ENCODE measurements at places on chromosomes 6 and 20.

DNA sequence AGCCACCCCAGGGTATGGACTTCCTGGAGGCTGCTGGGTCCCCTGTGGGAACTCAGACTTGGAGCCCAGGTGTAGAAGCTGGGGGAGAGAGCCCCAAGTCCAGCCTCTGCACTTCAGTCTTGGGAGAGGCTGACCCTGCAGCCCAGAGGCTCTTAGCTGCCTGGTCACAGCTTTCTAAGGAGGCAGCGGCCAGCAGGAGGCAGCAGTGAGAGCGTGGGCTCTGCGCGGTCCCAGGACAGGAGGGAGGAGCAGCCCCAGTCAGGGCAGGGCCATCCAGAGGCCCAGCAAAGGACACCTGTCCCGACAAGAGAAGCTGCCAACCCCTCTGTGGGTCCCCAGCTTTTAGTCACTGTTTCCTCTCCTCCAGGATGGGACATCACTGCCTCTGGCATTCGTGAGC is 9.4 kb downstream of the TREML2 start:
- DNase-seq, result no peak

DNA sequence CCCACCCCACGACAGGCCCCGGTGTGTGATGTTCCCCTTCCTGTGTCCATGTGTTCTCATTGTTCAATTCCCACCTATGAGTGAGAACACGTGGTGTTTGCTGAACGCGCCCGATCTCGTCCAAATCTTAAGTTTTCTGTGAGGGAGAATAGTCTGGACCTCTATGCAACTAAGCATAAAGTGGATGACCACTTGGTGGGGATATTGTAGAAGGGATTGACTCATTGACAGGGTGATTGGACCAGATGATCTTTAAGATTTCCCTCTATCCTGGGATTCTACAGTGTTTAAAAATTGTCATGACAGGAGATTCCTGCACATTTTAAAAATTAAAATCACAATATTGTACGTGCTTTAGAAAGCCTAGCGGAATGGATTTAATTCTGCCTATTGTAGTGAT is 141.3 kb downstream of the TRMT11 start:
- no peak for DNase-seq

DNA sequence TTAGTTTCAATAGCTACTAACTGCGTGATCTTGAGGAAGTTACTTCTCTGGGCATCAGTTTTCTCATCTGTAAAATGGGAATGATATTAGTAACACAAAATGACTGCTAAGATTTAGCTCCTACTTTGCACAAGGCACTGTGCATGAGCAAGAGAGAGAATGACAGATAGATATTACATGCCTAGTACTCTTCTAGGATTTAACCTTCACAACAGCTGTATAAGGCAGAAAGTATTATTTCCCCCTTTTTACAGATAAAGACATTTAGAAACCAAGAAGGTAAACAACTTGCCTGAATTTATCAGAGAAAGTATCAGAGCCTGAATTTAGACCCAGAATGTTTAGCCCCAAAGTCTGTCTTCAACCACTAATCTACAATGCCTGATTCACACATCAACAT is 281.6 kb downstream of the KHDC1L start:
- DNase-seq, result no peak

DNA sequence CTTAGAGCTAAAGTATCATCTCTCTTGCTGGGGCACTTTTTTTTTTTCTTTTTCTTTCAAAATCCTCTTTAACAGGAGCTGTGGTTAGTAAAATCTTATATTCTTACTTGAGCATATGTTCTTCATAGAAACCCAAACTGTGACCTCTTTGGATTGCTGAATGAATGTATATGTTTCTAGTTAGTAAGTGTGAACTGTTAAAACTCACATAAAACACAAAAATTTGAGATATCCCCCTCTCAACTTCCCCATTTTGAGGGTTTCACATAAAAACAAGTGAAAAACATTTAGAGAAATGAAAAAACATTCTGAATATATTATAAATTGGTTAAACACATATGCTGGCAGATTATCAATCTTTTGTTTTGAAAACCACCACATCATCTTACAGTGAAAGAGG is 78.1 kb downstream of the INSM1 start:
- DNase-seq, result no peak

GRCh38 chr6:88566746-88567534 is 396.5 kb downstream of the RNGTT start:
- DNase-seq, result no peak

- no peak for DNase-seq
Observed at GRCh38 chr6:116445102-116445501, 16.1 kb upstream of the CALHM6 start.

DNA sequence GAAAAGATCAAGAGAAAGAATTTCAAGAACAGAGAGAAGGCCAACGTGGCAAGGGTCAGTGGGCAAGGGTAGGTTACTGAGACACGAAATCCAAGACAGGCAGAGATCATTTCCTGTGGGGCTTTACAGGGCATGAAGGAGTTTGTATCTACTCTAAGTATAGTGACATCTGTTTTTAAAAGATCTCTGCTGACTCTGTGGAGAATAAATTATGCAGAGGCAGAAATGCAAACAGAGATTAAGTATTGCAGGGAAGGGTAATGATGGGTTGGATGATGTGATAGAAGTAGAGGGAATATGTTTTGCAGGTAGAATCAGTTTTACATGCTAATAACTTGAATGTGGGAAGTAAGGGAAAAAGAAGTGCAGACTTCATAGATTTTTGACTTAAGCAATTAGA is 243.5 kb downstream of the FRK start:
- DNase-seq, result no peak

- no peak for DNase-seq
Observed at GRCh38 chr6:137222381-137222780, 3.2 kb upstream of the IFNGR1 start.

GRCh38 chr6:119614138-119614537 is 264.6 kb upstream of the MAN1A1 start:
- no peak for DNase-seq

DNA sequence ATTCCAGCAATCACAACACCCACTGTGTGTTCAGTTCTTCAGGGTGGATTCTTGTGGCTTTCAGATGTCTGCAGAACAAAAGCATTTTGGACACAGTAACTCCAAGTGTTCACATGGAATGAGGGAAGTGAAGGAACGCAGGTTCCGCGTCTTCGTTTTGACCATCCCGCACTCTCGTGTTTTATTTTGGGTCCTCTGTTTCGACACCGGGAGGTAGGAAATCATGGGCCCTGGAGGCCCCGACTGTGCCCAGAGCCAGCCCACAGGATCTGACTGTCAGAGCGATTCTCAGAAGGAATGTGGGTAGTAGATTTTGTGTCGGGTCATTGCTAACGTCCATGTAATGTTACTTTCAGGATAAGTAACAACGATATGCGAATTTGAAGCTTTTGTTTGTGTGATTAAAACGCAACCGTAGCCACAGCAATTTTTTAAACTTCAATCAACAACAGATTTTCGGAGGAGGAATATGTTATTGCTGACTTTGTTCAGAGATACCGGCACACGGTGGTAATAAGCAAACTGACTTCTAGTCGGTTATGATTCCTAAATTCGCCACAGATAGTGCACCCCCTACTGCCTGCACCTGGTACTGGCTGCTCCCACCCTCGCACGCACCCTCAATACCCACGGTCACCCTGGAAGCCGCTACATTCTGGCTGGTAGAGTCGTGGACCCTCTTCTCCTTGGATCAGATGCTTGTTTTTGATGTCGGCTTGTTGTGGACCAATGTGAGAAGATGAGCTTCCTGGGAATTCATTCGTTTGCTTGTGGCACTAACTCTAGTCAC is 10.5 kb downstream of the NPEPL1 start:
- DNase-seq, result no peak

DNA sequence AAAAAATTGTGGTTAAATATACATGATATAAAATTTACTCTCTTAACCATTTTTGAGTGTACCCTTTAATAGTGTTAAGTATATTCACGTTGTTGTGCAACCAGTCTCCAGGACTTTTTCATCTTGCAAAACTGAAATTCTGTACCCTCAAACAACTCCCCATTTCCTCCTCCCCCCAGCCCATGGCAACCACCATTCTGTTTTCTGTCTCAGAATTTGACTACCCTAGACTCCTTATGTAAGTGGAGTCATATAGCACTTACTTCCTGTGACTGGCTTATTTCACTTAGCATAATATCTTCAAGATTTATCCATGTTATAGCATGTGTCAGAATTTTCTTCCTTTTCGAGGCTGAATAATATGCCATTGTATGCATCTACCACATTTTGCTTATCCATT is 5.1 kb downstream of the VPS16 start:
- DNase-seq, result no peak

DNA sequence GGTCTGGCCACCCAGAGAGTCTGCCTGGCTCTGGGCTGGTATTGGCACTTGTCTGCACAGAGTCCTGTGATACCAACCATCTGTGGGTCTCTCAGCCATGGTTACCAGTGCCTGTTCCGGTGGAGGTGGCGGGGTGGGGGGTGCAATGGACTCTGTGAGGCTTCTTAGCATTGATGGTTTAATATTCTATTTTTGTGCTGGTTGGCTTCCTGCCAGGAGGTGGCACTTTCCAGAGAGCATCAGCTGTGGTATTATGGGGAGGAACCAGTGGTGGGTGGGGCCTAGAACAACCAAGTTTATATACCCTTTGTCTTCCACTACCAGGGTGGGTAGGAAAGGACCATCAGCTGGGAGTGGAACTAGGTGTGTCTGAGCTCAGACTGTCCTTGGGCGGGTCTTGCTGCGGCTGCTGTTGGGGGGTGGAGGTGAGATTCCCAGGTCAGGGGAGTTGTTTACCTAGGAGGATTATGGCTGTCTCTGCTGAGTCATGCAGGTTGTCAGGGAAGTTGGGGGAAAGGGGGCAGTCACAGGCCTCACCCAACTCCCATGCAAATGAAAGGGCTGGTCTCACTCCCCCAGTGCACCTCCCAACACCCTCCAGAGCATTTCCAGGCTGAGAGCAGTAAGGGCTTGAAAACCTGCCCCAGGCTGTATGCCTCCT is 117.5 kb downstream of the FLRT3 start:
- DNase-seq, result no peak

DNA sequence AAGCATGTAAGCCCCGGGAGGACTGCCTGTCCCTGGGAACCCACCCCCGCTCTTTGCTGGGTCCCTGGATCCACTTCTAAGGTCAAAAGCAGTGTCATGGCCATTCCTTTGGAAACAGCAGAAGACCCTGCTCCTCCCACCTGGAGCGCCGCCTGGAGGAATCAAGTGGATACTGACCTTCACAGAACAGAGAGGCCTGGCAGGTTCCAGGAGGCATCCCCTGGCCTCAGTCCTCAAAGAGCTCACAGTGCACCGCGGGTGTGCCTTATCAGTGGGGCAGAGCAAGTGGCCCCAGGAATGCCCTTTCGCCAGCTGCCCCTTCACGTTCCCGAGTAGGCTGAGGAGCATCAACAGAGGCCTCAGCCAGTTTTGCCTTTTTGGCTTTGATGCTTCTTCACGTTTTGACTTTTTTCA is 11.1 kb upstream of the SLC4A11 start:
- DNase-seq, result no peak

GRCh38 chr20:21796059-21796458 is 90.6 kb downstream of the PAX1 start:
- no peak for DNase-seq

- no peak for DNase-seq
Observed at GRCh38 chr6:327538-328116, 35.3 kb downstream of the DUSP22 start.

DNA sequence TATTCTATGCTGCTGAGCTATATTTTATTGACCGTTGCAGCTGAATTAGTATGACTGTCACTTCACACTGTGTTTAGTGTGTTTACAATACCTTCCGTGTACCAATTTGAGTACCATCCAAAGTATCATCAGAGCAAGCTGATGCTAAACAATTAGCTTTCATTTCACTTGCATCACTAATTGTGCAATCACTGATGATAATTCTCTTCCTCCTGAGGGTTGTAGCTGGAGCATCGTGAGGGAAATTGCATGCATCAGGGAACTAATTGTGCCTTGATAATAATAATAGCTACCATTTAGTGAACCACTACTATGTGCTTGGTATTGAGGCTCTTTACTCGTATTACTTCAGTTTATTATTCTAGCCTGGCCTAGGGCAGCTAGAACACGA is 384.8 kb upstream of the SOX4 start:
- no peak for DNase-seq

Measured in thymus (tissue), 14 donors.